ENCODE measurements at places on chromosomes 16 and 17.

DNA sequence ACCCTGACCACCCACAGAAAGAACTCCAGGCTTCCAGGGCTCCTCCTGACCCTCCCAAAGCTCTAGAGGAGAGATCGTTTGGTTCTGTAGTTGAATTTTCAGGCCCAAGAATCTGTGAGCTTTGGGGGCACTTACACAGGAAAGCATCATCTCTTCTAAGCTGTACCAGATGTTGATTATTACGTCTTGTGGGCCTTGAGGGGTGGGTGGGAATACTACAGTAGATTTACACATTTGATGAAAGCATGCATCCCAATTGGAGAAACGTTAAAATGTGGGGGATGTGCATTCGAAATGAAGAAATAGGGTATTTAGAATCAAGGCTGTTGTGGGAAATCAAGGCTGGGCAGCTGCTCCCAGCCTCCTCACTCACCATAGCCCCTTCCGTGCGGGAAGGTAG lies 61.9 kb downstream of the MGAT5B start:
- DNase-seq = no peak

GRCh38 chr17:20982589-20983358 lies 60.0 kb downstream of the USP22 start:
- DNase-seq = no peak

GRCh38 chr17:82598256-82599119 lies 49.8 kb downstream of the WDR45B start:
- DNase-seq = no peak

GRCh38 chr16:67326472-67327309 lies at the start of the genes KCTD19 and LRRC36:
KCTD19 (minus strand) TSS chr16:67326741; CDS start chr16:67326707, 34 bp downstream.
LRRC36 (plus strand) TSS chr16:67326815; CDS start chr16:67326863, 48 bp downstream.
- peak; percentile 78 for DNase-seq

GRCh38 chr17:64994281-64994680 lies 62.3 kb downstream of the GNA13 start:
- DNase-seq = no peak

- DNase-seq = no peak
Measured at GRCh38 chr16:75351183-75351582, 82.1 kb downstream of the CFDP1 start.

DNA sequence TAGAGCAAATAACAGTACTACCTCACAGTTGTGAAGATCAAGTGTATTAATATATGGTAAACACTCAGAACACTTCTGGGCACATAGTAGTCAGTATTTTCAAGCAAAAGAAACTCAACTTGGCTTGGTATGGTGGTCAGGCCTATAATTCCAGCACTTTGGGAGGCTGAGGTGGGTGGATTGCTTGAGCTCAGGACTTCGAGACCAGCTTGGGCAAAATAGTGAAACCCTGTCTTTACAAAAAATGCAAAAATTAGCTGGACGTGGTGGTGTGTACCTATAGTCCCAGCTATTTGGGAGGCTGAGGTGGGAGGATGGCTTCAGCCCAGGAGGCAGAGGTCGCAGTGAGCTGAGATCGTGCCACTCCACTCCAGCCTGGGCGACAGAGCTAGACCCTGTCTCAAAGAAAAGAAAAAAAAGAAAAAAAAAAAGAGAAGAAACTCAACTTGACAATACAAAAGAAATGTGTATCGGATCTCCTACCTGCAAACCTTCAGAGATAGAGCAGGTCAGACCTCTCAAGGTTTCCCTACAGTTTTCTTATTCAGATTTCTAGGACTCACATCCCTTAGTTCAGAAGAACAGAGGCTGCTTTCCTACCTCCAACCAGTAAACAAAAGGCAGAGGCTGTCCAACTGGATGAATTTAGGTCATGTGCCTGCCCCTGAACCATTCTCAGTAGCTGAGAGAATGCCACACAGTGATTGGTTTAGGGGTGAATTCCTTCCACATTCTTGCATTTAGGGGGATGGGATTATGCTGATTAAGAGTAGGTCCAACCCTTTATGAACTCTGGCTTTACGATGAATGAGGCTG lies 1.7 kb upstream of the KPNA2 start:
- peak; percentile 59 for DNase-seq

- no peak for DNase-seq
Measured at GRCh38 chr17:42283241-42284023, 4.9 kb upstream of the STAT5A start.

- peak; percentile 22 for DNase-seq
Measured at GRCh38 chr16:16162591-16162990, 60.7 kb downstream of the ABCC6 start.

DNA sequence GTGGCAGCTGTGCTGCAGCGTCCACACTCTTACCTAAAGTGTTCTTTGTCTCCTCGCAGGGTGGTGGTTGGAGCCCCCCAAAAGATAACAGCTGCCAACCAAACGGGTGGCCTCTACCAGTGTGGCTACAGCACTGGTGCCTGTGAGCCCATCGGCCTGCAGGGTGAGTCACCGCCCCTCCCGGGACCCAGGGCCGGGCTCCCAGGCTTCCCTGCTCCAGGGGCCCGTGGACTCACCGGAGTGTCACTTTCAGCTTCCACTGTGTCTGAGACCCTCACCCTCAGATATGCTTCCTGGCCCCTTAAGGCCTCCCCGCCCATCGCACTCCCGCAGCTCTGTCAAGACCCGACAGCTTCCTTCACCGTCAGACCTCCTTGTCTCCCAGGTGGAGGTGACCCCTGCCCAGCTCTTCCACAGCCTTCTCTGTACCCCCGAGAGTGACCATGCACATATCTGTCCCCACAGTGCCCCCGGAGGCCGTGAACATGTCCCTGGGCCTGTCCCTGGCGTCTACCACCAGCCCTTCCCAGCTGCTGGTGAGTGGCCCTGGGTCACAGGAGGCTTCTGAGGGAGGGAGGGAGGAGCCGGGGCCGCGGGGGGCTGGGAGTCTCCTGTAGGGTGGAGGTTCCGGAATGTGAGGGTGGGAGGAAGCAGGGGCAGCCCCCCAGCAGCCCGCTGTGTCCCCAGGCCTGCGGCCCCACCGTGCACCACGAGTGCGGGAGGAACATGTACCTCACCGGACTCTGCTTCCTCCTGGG lies 1.8 kb downstream of the ITGAX start:
- DNase-seq = no peak

- DNase-seq = no peak
Measured at GRCh38 chr17:12631076-12631475, 34.6 kb upstream of the MYOCD start.

- DNase-seq = no peak
Measured at GRCh38 chr17:57420734-57421717, 164.7 kb downstream of the MSI2 start.

DNA sequence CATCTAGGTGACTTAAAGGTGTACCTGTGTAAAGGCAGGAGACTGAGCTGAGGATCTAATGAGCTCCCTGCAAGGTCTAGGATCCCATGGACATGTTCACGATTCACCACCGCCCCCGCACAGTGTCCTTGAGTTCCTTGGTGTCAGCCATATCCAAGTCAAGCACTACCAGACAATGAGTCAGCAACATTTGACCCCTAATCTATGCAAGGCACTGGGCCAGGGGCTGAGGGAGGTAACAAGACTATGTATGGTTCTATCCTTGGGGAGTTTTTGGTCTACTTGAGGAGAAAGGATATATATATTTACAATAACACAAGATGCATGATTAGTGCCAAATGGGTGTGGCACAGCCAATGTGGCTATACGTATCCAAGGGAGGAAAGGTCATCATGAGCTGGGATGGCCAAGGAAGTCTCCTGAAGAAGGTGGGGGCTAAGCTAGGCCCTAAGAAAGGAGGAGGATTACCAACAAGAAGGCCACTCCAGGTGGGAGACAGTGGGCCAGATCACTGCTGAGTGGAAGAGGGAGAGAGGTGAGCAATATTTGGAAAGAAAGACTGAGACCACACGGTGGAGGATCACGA lies 35.0 kb downstream of the ITGB3 start:
- DNase-seq = no peak

- DNase-seq = no peak
Measured at GRCh38 chr17:66423056-66423955, 120.9 kb downstream of the PRKCA start.

GRCh38 chr16:65414284-65414984 lies 292.6 kb upstream of the CDH11 start:
- no peak for DNase-seq

GRCh38 chr17:81470270-81470943 lies 42.2 kb downstream of the ACTG1 start:
- DNase-seq = no peak
